HAP-1 (cell line): ENCODE measurements at places on chromosomes 7 and 10.

DNA sequence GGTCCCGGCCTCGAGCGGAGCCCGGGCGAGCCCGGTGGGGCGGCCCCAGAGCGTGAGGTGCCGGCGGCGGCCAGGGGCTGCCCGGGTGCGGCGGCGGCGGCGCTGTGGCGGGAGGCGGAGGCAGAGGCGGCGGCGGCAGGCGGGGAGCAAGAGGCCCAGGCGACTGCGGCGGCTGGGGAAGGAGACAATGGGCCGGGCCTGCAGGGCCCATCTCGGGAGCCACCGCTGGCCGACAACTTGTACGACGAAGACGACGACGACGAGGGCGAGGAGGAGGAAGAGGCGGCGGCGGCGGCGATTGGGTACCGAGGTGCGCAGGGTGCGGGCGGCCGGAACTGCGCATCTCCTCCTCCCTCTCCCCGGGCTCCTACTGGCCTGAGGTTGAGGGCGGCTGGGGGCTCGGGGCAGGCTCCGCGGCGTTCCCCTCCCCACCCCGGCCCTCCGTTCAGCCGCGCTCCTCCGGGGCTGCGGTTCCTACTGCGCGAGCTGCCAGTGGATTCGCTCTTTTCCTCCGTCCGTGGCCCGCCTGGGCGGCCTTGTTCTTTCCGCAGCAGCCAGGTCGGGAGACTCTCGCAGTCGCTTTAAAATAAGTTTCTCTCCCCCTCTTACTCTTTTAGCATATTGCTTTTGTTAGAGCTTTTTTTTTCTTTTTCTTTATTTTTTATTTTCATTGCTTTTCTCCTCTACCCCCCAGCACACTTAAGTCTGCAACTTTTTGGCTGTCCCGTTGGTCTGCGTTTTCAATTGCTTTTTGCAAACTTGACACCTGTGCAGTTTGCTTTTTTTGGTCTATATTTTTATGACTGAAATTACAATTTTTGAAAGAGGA lies 600 bp downstream of the SIRT1 start:
- peak; percentile 74 for DNase-seq

DNA sequence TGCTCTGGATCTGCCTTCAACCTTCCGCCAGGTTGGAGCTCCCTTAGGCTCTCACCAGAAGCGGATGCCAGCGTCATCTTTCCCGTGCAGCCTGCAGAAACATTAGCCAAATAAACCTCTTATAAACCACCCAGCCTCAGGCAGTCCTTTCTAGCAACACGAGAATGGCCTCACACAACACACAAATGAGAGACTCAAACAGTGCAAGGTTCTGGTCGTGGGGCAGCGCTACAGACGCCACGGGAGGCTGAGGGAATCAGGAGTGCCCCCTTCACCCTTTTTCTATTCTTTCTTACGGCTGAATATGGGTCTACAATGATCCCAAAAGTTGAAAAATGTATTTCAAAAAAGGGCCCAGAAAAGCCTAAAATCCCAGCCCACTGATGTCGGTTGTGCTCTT lies 96.4 kb downstream of the FOXL3 start:
- DNase-seq = no peak

GRCh38 chr10:33265621-33266020 lies 68.8 kb downstream of the NRP1 start:
- no peak for DNase-seq

- no peak for DNase-seq
Measured at GRCh38 chr7:23347033-23347681, 48.0 kb downstream of the MALSU1 start.

- no peak for DNase-seq
Measured at GRCh38 chr7:146878901-146879300, 762.3 kb downstream of the CNTNAP2 start.

GRCh38 chr7:112573302-112574039 lies 92.7 kb downstream of the LSMEM1 start:
- DNase-seq = no peak

GRCh38 chr7:74306004-74306729 lies 17.0 kb downstream of the CLIP2 start:
- no peak for DNase-seq

DNA sequence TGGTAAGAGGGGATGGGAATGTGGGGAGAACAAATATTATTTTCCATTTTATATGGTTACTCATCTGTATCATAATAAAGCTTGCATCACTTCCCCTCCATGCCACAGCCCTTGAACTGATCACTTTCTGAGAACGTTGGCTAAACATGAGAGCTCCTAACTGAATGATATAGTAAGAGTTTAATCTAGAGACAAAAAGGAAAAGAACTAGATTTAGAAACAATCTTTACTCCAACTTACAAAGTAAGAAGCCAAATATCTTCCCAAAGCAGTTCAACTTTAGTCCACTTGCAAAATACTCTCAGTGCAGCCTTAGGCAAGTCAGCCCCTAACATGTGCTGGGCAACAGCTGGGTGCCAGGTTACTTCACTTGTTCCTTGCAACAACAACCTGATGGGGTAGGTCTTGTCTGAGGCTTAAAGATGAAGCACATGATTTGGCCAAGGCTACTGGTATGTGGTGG lies 20.3 kb downstream of the SMURF1 start:
- no peak for DNase-seq

DNA sequence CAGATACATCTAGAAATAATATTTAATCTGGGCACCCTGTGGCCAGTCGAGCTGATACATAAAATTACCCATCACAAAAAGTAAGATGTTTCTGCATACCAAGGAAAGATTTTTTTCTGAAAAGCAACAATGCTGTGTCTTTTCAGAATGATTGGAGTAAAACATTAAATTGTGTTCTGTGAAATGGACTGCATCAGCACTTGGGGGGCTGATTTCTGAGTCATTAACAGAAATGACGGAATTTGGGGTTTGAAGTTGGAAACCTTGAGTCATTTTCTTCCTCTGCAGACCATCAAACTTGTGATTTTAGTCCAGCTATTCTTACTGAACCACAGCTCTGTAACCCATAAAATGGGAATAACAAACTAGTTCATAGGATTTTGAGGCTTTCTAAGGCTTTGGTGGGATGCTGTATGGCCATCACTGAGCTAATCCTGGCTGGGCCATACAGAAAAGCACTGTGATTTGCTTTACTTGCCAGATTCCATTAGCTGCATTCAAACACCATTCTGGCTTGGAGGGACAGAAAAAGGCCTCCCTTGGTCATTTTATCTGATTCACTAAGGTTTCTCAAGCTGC lies 739.4 kb upstream of the IGFBP3 start:
- DNase-seq = no peak

GRCh38 chr7:138186951-138187351 lies 110.7 kb downstream of the AKR1D1 start:
- DNase-seq = peak; percentile 80

DNA sequence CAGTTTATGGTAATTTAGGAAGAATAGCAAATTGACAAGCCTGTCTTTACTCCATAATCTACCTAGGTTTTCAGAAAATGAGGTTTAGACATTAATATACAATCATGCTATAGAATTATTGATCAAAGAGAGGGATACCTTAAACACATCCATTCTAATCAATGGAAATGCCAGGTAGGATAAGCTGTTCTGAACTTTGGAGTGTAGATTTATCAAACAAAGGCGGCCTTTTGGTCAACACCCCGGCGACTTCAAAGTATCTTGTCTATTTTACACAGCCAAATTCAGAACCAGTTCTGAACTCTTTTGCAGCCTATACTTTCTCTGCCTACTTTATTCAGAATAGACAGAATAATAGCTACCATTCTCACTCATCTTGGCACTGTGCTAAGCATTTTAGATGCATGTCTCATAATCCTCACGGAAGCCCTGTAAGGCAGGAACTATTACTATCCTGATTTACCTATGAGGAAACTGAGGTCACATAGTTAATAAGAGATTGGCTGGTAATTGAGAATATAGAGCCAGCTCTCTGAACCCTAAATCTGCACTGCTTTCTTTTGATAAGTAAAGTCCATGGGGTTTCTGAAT lies 641.9 kb upstream of the LRRTM3 start:
- DNase-seq = no peak

DNA sequence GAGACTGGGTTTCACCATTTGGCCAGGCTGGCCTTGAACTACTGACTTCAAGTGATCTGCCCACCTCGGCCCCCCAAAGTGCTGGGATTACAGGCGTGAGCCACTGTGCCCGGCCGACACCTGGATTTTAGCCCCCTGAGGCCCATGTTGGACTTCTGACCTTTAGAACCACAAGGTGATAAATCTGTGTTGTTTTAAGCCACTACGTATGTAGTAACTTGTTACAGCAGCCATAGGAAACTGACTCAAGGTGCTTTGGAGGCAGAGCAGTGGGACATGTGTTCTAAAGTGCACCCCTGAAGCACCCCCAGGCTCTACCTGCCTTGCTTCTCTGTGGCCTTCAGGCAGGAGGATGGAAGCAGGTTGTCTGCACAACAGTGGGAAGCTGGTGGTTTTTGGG lies 128.4 kb downstream of the CDH23 start:
- DNase-seq = no peak

- DNase-seq = no peak
Measured at GRCh38 chr7:149457766-149458165, 3.1 kb downstream of the ZNF777 start.

- no peak for DNase-seq
Measured at GRCh38 chr10:87589645-87590051, 70.0 kb upstream of the PAPSS2 start.

DNA sequence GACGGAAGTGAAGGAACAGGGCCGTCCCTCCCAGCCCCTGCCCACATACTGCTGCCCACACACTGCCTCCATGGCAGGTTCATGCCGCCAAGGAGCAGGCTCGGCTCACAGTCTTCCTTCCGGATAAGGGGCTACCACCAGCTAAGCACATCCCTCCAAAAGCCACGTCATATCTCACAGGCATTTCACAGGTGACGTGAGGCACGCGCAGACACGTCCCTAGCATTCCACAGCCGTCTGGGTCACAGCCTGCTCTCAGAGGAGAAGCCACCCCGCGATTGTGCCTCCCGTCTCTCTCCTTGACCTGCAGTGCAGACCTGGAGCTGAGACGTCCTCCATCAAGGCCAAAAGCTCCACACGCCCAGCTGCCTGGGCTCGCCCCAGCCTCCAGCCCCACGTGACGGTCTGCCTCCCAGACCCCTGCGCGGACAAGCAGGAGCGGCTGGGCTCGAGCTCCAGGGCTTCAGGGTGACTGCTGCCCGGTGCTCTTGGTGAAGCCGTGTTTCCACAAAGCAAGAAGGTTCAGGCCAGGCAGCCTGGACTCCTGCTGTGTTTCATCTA lies 114.0 kb downstream of the MAD1L1 start:
- no peak for DNase-seq

GRCh38 chr7:22452142-22452959 lies 47.6 kb downstream of the STEAP1B start:
- peak; percentile 86 for DNase-seq

GRCh38 chr7:21966271-21966670 lies 20.6 kb upstream of the CDCA7L start:
- DNase-seq = no peak

DNA sequence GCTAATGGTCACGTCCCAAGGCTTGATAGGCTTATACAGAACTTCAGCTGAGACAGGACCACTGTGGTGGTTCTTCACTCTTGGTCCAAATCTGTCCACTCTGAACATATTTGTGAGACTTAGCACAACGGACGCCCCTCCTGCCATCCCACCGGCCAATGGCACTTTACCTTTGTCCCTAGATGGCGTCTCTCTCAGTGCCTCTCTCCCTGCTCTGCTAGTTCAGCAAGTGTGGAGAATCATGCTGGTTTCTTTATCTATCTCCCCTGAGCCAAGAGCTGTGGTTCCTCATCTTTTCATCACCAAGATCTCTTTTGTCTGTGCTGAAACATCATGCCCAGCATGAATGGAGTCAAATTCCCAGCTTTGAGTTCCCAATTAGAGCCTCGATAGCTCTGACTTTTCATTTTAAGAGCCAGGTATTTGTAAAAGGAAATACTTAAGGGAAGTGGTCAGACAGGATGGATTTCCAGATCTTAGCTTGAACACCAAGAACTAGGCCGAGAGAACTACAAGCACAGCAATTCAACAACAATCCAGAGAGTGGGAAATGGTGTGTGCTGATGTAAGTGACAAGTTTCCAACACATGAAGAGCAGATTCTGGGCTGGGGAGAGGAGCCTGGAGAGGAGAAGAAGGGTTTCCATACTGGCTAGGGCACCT lies 69.5 kb downstream of the ZNF800 start:
- no peak for DNase-seq

DNA sequence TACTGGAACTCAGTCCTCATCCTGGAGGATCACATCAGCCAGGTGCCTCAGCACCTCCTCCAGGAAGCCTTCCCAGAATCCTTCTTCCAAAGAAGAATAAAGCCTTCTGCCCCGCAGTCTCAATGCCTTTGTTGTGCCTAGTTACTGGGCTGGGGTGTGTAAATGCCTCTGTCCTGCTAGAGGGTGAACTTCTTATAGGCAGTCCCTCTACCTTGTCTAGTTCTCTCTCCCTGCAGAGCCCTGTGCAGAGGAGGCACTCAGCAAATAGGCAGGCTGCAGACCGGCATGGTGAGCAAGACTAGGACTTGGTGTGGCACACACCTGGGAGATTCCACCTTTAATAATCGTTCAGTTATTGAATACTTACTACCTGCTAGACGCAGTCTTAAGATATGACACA lies 104.7 kb upstream of the PCBD1 start:
- DNase-seq = no peak

DNA sequence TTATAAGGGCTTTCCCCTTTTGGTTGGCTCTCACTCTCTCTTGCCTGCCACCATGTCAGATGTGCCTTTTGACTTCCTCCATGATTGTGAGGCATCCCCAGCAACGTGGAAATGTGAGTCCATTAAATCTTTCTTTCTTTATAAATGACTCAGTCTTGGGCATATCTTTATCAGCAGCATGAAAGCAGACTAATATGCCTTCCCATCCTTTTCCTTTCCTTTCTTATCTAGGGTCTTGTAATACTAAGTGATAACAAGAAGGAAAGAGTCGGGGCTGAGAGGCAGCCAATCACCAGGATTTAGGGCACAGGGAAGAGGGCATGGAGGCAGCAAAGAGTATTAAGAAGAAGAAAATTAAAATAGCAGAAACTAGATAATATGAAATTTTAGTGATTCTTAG lies 62.0 kb upstream of the JCAD start:
- no peak for DNase-seq

DNA sequence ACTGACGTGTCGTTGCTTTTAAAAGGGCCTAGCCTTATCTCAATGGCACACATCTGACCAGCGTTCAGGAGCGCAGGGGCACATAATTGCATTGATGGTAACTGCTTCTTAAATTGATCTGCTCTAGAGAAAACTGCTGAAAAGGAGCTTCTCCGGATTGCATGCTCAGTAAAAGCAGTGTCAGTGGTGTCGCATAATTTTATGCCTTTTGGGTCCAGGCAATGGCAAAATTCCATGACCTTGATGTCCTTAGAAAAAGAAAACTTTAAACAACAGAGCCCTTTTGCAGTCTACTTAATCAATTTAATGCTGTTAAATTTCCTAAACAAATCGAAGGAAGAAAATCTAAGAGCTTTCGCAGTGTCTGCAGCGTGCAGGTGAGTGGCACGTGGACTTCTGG lies 75.7 kb downstream of the PTPRE start:
- no peak for DNase-seq

DNA sequence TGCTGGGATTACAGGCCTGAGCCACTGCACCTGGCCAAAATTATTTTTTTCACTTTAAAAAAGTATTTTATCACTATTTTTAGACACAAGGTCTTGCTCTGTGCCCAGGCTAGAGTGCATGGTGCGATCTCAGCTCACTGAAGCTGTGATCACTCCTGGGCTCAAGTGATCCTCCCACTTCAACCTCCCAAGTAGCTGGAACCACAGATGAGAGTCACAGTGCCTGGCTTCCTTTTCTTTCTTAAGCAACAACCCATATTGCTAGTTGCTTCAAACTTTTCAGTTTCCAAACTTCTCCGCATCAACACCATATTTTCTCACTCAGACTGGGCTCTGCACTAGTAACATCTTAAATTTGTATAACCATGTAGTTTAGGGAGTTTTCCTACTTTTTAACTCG lies 9.5 kb upstream of the SMC3 start:
- DNase-seq = no peak
